ENCODE measurements at places on chromosomes 1 and 21.

DNA sequence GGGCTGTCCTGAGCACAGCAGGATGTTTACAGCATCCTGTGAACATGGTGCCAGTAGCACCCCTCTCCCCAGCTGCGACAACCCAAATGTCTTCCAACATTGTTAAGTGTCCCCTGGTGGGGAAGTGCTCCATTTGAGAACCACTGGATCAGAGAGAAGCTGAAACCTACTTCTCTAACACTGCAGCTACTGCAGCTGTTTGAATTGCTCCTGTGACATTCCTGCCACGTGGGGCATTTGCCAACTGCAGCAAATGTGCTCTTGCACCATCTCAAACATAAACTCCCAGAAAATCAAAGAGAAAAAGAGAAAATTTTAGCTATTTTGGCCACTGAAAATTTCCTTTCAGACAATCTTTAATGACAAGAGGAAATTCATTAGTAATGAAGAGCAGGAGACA lies 11.0 kb downstream of the SLC2A5 start:
- peak; percentile 62 for DNase-seq

- DNase-seq, result no peak
Measured at GRCh38 chr1:40799351-40799867, 15.8 kb downstream of the KCNQ4 start.

DNA sequence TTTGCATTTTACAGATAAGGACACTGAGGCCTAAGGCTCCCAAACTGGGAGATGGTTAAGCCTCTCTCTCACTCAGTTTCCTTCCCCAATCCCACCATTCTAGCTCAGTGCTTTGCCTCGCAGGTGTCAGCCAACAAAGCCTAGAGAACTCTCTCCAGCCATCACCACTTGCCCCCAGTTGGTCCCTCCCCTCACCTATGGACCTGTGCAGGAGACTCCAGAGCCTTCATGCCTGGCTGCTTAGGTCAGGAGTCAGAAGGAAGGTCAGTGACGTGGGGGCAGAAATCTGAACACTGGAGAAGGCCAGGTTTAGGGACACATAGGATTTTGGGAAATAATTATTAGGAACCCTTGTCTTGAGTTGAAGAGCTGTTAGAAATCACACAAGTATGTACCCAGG lies 295.3 kb downstream of the PTPRU start:
- no peak for DNase-seq

GRCh38 chr1:176628775-176629174 lies 165.8 kb downstream of the PAPPA2 start:
- DNase-seq, result no peak

DNA sequence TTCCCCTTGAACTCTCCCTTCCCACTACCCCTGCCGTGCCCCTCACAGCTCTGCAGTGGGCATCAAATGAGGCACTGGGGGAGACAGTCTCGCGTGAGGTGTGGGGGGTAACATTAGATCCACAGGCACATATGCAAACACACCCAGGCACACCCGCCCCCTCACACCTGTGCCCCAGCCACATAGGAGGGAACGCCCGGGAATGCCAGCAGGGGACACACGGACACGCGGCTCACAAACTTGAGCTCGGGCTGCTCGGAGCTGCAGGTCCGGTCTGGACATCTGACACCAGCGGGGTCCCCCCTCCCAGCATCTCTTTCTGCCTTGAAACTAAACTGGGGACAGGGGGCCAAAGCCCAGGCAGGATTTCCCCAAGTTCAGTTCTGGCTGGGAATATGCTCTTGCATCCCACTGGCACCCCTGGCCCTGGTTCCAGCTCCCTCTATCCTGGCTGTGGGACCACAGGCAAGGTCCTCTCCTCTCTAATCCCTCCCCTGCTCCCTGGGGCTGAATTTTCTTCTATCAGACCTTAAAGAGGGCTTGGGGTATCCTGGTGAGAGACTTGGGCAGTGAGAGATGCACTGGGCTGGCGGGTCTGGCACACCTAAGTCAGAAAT lies 30.6 kb downstream of the CDCP2 start:
- DNase-seq, result no peak

DNA sequence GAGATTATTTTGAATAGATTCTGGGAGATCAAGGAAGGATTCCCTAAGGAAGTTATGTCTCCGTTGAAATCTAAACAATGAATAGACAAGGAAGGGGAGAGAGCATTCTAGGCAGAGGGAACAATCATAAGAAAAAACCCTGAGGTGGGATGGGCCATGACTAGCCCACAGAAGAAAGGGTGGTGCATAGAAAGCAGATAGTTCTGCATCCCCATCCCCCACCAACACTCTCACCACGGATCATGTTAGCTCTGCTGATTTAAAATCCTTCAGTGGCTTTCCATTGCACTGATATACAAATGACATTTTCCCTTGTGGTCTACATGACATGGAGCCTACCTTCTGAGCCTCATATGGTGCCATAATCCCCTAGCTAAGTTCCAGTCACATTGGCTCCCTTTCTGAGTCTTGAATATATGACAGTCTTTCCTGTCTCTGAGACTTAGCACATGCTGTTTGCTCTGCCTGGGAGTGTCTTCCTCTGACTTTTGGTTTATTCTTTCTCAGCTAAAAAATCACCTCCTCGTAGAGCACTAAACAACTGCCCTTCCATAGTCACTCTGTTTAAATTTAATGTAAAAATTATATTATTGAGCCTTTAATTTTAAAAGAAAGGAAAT lies 15.2 kb downstream of the SCMH1 start:
- no peak for DNase-seq

DNA sequence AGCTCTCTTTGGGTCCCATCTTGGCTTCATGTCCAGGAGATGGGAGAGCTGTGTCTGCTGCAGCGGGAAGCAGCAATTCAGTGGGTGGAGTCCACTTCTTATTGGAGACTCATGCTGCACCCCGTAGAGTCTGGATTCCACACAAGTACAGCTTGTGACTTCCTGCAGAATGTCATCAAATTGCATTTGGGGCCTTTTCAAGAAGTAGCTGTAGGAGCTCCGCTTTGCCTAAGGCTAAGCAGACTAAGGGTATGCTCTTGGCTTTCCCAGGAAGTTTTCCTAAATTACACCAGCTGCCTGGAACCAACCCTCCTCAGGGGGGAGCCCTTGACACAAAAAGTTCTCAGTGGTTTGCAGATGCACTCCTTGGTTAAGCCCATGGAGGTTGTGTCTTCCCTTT lies 5.7 kb upstream of the MOB3C start:
- peak; percentile 60 for DNase-seq

GRCh38 chr1:112444269-112444668 lies 48.3 kb downstream of the CTTNBP2NL start:
- DNase-seq, result no peak

DNA sequence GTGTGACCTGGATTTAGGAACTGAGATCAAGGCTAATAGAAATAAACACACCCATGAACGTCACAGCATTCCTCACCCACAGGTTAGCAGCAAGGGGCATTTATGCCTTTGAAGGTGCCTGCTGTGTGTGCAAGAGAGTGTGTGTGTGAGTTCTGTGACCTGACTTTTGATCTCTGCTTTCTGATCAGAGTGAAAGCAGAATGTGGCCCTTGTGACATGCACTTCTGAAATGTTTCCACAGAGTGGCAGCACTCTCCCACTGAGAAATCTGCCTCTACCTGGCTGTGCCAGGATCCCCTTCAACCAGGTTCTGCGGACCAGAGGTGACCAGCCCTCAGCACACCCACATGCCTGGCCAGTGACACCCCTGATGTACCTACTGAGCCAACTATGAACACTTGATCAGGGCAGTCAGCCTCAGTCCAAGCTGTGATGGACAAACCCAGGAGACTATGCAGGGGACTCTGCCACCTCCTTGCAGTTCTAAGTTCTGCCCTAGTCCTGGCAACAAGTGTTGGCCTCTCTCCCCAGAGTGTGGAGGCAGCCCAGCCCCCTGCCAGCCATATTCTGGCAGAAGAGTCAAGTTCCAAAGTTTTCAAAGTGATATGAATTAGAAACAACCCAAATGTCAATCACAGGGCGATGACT lies 41.0 kb downstream of the RXRG start:
- DNase-seq, result peak; percentile 52

Measured in T47D (cell line).